ENCODE measurements at places on chromosomes 1 and 21. TPM values are rescaled to one million over a fixed set of nuclear protein-coding genes. Genes with fewer than 3 reads are reported as not detected.

SYNC gene
- 12.2 TPM for total RNA-seq

AMY1A gene
- not detected for total RNA-seq

SHISAL2A gene
- not detected for total RNA-seq

PLEKHN1 gene
- total RNA-seq: not detected

KCNE1 gene
- total RNA-seq: 5.3 TPM

XKR8 gene
- 5.3 TPM for total RNA-seq

Data from left ventricle myocardium superior (tissue), 1 donor.